ENCODE measurements at places on chromosomes 7 and 10.

- DNase-seq, result no peak
Observed at GRCh38 chr10:100551196-100551595, 15.5 kb downstream of the HIF1AN start.

DNA sequence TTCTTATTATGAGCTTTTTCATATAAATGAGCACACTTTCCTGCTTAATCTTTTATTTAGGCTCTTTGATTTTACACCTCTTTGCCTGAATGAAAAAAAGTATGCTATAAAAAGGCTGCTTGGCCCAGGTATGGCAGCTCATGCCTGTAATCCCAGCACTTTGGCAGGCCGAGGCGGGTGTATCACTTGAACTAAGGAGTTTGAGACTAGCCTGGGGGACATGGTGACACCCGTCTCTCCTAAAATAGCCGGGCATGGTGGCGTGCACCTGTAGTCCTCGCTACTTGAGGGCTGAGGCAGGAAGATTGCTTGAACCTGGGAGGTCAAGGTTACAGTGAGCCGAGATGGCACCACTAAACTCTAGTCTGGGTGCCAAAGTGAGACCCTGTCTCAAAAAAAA is 72.9 kb downstream of the DOCK4 start:
- DNase-seq, result no peak

- DNase-seq, result no peak
Observed at GRCh38 chr7:51273360-51273759, 43.2 kb downstream of the COBL start.

GRCh38 chr7:44966731-44967538 is 11.9 kb downstream of the MYO1G start:
- no peak for DNase-seq

- no peak for DNase-seq
Observed at GRCh38 chr10:74507951-74508350, 318.4 kb upstream of the KAT6B start.

GRCh38 chr7:65953890-65954450 is 28.0 kb downstream of the GUSB start:
- DNase-seq, result no peak

DNA sequence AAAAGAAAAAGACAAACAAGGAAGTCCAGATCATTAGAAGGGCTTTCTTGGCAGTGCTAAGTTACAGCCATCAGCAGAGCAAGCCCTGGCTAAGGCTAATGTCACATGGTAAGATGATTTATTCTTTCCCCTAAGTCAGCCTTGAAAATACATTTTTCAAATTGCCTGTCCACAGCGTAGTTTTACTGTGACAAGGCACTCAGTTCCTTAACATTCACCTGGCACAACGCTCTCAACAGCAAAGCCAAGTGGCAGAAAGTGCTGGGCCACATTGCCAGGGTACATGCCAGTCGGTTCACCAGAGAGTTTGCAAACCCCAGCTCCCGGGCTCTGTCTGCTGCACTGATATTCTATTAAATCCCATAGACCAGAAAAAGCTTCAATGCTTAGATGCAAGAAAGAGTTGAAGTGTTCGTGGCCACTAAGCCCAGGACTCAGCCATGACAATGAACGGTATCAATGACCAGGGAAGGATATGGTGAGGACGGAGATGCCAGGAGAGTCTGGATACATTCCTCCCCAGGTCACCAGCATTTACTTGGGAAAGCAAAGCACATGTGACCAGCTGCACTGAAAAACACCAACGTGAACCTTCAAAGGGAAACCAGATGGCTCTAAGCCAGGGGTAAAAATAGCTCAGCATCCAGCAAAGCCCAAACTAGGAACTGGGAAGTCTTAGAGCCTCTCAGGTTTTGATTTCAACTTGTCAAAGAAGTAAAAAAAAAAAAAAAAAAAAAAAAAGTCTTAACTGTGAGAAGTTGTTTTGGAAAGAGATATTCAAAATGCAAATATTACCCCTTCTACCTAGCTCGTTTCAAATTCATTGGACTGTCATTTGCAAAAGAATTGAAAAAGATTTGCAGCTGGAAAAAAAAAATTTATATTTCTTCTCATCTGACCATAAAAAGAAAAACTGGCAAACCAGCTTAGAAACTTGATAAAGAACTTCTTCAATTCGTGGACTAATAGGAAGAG is 23.9 kb upstream of the MPP7 start:
- no peak for DNase-seq

DNA sequence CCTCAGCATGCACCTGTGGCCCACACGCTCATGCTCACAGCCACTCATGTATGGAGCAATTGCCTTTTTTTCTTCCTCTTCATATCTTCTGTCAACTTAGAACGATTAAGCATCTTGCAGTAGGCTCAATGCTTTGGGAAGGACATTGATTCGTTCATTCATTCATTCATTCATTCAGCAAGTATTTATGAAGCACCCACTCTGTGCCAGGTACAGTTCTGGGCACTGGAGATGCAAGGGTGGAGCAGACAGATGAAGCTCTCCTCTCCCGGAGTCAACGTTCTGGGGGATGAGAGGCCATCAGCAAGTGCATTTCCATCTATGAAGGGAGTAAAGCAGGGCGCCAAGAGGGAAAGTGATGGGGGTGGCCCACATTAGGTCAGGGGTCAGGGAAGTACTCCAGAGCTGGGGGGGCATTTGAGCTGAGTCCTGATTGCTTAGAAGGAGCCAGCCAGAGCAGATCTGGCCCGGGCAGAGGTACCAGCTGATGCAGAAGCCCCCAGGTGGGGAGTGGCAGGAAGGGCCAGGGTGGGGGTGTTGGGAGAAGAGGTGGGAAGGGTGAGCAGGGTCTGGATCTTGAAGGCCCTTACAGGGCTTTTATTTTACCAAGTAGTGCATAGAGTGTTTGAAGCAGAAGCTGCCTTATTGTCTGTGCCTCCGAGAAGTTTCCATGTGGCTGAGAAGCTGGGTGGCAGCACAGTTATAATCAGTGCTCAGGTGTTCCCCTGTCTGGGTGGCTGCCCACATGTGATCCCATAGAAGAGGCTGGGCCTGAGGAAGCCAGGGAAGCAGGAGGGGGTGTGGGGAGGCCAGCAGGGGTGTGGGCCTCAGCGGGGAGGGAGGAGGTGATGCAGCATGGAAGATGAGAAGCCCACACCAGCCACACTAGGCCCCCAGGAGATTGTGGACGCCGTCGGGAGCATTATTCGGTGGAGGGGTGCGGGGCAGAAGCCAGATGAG is 36.2 kb downstream of the CHST3 start:
- DNase-seq, result no peak

DNA sequence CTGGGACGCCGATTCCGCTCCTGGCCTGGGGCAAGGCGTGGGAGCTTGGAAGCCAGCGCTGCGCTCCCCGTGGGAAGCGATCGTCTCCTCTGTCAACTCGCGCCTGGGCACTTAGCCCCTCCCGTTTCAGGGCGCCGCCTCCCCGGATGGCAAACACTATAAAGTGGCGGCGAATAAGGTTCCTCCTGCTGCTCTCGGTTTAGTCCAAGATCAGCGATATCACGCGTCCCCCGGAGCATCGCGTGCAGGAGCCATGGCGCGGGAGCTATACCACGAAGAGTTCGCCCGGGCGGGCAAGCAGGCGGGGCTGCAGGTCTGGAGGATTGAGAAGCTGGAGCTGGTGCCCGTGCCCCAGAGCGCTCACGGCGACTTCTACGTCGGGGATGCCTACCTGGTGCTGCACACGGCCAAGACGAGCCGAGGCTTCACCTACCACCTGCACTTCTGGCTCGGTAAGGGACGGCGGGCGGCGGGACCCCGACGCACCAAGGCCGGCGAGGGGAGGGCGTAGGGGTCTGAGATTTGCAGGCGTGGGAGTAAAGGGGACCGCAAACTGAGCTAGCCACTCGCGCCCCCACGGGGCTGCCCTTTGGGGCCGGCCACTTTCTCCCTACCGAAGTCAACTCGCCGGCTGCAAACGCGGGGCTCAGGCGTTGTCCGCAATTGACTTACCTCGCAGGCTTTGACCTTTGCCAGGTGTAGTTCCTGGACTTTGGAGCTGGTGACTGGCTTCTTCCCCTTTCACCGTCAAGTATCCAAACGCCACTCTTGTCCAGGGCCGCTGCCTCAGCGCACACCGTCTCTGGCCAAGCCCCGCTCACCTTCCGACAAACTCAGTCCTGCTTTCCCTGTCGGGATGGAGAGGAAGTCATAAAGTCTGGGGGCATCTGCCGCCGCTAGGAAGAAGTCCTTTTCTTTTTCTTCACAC is at the start of gene SCIN:
Gene SCIN, plus strand, starts transcription at position 187 of the 928 bp plus-strand sequence. Its CDS starts 67 bp downstream, at position 254.
- no peak for DNase-seq

DNA sequence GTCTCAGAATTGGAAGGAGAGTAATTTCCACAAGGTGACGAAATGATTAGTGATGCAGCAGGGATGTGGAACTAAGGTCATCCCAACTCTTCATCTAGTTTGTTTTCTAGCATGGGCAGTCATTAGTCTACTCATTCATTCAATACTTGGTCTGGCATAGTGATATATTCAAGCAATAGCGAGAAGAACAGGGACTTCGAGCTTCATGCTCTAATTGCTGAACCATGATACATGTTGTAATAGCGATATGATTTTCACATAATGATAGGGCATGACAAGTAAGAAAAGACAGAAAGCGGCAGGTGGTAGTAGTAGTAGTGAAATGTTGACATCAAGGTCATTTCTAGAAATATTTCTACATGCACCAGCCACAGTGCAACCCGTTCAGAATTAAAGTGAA is 652.1 kb downstream of the PHTF2 start:
- no peak for DNase-seq

- no peak for DNase-seq
Observed at GRCh38 chr10:23869996-23870395, 338.9 kb upstream of the KIAA1217 start.

GRCh38 chr10:97445357-97445721 is 467 bp downstream of the EXOSC1 start:
- no peak for DNase-seq

DNA sequence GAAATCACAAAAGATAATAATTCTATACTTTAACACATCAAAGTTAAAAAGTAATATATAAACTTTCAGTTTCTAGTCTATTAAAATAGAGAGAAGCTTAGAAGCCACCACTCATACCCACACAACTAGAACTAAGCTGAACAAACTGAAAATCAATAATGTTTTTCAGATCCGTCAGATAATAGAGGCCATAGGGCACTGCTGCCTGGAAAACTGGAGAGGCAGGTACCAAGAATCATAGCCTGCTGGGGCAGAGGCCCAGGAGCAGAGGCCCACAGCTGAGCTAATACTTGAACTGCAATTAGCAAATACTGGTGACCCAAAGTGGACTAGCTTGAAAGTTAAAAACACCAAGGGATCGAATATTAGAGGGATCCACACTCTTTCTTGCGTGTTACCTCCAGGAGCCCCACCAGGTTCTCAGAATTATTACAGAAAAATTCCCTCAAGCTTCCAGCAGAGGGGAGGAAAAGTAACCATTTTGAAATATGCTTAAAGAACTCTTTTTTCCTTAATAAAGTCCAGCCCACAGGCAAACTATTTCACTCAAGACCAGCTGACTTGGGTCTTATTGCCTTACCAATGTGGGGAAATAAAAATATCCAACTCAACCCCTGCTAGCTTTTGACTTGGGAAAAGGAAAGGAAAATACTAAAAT is 774.1 kb upstream of the IGFBP3 start:
- DNase-seq, result no peak

GRCh38 chr10:129365767-129366402 is 101.2 kb upstream of the MGMT start:
- DNase-seq, result no peak

GRCh38 chr10:14040787-14041631 is 289.7 kb downstream of the FRMD4A start:
- DNase-seq, result no peak

DNA sequence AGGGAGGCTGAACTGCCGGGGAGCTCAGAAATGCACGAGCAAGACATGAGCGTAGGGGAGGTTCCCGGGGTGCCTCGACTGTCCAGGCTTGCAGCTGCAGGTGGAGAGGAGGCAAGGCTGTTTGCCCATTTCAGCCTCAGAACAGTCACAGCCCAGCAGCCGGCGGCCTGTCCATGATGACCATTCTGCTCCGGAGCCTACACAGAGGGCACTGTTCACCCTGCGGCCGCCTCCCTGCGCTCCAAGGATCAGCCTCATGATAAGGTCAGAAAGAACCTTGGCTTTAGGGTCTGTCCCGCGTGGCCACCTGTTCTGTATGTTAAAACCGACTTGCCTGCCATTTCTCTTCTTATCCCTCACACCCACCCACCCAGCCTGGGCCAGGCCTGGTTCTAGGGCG is 21.9 kb upstream of the CFAP46 start:
- no peak for DNase-seq

DNA sequence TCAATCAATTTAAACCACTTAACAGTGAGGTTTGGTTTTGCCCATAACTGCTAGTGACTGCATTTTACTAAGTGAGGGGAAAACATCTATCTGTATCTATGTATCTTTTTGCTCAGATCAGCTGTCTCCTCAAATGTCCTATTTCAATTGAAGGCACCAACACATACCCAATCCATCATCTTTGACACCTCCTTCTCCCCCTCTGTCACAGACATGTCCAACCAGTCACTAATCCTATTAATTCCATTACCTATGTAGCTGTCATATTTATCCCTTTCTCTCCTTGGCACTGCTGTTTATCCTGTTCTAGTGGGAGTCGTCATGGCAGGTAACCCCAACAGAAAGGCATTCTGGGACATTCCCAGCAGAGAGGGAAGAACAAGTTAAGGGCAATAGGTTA is 975.2 kb upstream of the AUTS2 start:
- DNase-seq, result no peak

GRCh38 chr7:51220226-51220625 is 96.4 kb downstream of the COBL start:
- DNase-seq, result no peak

DNA sequence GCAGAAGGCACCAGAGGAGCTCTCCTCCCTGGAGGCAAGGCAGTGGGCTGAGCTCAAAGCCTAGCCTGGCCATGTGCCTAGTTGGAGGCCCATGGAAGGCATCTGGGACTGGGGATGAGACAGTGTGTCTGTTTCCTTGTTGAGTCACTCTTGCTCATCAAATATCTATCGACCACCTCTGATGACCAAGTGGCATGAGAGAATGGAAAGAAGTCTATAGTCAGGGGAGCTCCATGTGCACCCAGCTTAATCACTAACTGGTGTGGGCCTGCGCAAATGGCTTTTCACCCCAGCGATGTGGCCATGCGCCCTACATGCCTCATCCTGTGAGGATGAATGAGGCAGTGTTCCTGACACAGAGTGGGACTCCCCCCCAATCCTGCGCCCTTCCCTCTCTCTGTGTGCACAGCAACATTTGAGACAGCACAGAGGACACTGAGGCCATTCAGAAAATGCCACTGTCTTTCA is 229.9 kb downstream of the RPS24 start:
- no peak for DNase-seq

DNA sequence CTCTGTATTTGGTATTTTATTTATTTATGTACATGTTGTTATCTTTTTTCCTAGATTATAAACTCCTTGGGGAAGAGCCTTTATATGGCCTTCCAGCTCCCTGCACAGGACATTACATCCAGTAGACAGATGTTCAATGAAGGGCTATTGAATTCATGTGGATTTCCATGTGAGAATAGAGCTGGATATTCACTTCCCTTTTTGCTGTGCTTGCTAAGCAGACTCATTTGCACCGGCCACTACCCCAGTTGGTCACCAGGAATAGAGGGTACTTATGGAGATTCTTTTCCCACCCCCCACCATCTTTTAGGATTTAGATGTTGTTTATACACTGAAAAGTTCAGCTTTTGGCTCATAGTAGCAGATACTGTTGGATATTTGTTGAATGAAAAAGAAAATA is 374.1 kb downstream of the NRG3 start:
- no peak for DNase-seq

All from stimulated activated CD4-positive, alpha-beta T cell treated with anti-CD3 and anti-CD28 coated beads, Interleukin-15, amount 100 ng/mL, for 48 hours (primary cell).